ENCODE measurements at places on chromosomes 5 and 9.

DNA sequence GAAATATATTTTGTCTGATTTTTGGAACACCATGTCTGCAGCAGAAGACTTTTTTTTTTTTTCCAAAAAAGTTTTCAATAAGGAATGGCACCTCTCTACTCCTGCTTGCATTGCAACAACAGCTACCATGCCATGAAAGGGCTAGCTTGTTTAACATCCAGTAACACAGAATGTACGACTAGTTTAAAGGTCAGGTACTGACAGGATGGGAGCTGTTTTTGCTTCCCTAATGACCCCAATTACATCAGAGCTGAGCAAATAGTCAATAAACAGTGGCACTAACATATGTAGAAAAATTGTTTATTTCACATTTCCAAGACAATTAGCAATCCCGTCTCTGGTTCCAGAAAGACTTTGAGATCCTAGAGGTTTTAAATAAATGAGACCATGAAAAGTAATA lies 693.8 kb downstream of the NR2F1-AS1 start:
- no peak for DNase-seq

DNA sequence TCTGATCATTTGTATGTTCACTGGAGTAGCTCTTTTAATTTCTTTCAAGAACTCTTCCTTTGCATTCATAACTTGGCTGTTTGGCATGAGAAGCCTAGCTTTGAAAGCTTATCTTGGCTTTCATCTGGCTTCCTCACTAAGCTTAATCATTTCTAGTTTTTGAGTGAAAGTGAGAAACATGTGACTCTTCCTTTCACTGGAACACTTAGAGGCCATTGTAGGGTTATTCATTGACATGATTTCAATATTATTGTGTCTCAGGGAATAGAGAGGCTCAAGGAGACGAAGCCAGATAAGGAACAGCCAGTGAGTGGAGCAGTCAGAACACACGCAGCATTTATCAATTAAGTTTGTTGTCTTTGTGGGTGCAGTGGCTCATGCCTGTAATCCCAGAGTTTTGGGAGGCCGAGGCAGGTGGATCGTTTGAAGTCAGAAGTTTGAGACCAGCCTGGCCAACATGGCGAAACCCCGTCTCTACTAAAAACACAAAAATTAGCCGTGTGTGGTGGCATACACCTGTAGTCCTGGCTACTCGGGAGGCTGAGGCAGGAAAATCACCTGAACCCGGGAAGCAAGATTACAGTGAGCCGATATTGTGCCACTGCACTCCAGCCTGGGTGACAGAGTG lies 98.3 kb downstream of the UGCG start:
- no peak for DNase-seq

DNA sequence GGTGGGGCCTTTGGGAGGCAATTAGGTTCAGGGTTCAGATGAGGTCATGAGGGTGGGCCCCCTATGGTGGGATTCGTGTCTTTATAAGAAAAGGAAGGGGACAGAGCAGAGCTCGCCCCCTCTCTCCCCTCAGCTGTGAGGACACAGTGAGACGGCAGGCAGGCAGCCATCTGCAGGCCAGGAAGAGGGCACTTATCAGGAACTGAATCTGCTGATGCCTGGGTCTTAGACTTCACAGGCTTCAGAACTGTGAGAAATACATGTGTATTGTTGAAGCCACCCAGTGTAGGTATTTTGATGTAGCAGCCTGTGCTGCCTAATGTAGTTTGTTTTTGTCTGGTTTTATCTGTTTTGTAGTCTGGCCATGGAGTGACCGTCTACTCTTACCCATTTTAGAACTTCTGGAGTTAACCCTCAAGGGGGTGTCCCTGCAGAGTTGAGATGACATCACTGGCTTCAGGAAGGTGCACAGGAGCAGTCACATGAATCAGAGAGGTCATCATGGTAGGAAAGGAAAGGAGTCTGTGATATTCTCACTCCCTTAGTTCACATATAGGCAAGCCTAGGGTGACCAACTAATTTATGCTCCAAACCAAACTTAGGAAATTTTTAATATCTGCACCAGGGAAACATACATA lies 71.0 kb downstream of the LRRC70 start:
- no peak for DNase-seq

DNA sequence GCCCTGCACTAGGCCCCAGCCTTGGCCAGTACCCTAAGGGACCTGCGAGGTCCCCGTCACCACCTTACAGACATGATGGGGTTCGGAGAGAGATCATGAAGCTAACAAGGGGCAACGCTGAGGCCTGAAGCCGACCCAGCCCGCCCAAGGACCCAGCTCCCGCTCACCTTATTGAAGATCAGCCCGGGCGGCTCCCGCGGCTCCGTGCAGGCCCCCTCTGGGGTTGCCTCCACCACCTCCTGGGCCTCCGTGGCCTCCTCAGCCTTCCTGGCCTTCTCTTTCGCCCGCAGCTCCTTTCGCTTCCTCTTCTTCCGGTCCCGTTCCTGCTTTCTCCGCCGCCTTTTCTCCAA lies 3.6 kb downstream of the SURF6 start:
- DNase-seq: no peak

DNA sequence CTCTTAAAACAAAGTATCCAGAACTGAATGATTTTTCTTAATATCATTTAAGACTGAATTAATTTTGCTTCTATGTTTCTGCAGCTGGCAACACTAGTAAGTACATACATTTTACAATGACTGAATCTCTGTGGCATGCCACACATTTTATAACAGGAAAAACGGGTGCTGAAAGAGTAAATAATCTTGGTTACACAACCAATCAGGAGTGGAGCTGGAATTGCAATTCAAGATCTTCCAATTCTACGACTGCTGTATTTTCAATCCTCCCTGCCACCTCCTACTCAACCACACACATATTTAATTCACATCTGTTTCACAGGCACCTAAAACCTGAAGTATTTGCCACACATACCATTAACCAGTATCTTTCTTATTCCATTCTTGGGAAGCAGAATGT lies 52.7 kb upstream of the NR5A1 start:
- no peak for DNase-seq

DNA sequence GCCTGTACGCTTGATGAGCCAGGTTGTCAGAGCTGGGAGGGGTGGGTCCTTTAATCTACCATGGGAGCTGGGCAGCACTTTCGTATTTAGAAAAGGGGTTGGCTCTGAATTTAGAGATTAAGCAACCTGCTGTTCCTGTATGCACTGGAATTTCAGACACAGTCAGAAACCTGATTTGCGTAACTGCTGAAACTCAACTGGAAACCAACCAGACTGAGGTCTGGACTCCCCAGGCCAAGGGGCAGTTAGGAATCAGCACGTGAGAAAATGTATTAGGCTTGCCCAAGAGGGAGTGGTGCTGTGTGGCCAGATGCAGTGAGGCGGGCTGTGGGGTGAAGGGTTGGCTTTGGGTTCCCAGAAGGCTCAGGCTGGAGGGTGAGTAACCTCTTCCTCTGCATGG lies 235.0 kb downstream of the GOLPH3 start:
- no peak for DNase-seq

DNA sequence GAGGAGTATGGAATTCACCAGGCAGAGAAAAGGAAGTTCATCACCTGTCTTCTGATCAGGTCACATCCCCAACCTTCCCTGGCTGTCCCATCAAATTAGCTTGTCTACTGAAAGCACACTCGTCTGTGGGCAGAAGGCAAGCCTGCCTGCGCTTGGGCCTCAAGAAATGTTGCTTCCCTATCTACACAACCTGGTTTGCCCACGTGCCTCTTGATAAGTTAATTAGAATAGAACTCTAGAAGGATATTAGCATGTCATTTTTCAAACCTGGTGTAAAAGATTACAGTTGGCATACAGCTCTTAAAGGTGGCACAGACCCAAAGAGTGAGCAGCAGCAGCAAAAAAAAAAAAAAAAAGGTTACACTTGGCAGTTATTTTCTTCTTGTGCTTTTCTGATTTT lies 5.1 kb downstream of the TTC23L start:
- DNase-seq: no peak

- DNase-seq: no peak
Measured at GRCh38 chr5:171623107-171623506, 162.5 kb upstream of the SMIM23 start.

GRCh38 chr9:94668928-94669729 lies 29.8 kb upstream of the FBP1 start:
- DNase-seq: peak; percentile 76

DNA sequence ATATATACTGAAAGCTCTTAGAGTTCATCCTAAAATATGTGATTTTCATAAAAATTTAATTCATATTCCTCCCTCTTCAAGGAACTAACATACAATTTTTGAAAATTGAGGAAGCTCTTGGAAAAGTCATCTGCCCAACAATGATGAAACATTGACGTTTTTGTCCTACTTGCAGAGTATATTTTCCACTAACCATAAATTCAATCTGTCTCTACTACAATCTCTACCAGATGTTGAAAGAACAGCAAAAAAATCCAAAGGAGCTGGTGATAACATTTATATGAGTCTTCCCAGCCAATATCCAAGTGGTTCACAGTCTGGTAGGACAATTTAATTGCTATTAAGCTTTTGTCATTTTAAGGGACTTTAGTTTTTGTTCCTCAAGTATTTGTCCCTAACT lies 81.1 kb upstream of the NR3C1 start:
- no peak for DNase-seq

DNA sequence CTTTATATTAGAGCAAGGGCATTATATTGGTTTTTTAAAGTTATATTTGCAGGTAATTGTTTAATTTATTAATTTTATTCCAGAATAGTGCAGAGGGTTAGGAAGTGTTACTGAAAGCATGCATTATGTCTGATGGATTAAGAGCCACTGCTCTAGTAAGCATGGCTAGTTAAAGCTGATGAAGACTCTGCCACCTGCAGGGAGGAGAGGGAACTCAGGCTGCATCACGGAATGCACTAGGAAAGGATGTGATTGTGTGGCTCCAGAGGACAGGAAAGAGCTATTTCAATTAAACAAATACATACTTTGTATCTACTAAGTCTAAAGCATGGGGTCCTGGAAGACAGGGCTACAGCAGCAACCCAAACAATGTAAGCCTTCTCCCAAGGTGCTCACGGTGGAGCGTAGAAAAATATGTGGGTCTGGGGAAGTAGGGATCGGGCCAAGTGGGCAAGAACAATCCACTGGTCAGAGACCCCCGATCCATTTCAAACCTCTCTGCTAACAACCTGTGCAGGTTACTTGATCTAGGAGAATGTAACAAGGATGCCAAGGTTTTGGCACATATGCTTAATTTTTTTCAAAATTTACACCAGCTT lies 15.3 kb upstream of the GRXCR2 start:
- no peak for DNase-seq

- no peak for DNase-seq
Measured at GRCh38 chr9:10009401-10009800, 603.4 kb downstream of the PTPRD start.
